ENCODE measurements at places on chromosomes 3 and 15.
A peak's percentile ranks its signal among the peaks of the same experiment; 100 is the strongest.

DNA sequence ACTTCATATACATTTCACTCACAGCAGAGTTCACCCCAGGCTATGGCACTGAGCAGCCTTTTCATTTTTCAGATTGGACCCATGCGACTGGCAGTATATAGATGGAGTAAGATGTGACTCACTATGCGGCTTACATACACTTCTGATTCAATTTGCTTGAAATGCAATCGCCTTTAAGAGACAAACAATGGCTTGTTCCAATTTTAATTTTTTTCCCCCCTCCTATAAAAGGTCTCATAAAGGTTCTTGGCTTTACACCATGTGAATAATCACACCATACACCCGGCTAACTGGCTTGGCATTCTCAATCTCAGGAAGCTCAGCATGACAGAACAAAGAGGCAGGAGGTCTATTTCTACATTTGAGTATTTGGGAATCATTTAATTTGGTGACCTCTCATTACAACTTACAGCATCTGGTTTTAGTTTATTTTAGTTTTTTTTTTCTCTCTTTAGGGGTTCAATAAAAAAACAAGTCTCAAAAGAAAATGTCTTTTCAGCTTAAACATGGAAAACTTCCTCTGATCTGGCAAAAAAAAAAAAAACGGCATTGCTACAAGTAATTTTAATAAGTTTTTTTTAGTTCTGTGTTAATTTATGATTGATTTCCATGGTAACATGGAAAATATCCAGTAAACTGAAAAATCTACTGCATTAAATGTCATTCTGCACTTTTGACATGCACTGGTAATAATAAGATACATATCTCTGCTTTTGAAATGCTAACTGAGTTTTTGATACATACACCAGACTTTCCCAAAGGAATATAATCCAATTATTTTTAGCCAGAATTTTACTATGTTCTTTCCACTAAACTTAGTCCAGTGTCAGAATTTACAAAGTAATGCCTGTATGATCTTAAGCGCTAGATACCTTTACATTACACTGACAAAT lies 38.8 kb downstream of the GADL1 start:
- DNase-seq: no peak

DNA sequence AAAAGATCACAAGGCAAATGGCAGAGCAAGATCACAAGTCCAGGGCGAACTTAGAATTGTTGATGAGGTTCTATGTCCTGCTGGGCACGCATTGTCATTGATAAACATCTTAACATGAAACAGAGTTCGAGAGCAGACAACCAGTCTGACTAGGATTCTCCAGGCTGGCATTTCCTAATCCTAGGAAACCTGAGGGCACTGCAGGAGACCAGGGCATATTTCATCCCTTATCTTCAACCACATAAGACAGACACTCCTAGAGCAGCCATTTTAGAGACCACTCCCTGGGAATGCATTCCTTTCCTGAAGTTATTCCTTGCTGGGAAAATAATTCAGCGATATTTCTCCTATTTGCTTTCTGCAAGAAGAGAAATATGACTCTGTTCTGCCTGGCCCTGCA lies 1199.9 kb downstream of the SI start:
- DNase-seq: peak; percentile 22

DNA sequence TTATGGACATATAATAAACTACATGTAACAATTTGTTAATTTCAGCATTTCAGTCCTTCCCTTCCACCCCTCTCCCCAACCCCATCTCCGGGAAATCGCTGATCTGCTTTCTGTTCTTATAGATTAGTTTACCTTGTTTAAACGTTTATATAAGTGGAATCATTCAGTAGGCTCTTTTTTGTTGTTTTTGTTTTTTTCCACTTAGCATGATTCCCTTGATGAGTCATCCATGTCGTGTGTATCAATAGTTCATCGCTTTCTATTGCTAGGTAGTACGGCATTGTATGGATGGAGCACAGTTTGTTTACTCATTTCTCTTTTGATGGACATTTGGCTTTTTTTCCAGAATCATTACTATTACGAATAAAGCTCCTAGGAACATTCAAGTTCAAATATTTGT lies 23.5 kb upstream of the AMOTL2 start:
- no peak for DNase-seq

GRCh38 chr3:136949146-136949545 lies 8.6 kb upstream of the IL20RB start:
- DNase-seq: no peak

- no peak for DNase-seq
These were observed 119.3 kb upstream of the SLC24A5 start for GRCh38 chr15:48001393-48002039.

DNA sequence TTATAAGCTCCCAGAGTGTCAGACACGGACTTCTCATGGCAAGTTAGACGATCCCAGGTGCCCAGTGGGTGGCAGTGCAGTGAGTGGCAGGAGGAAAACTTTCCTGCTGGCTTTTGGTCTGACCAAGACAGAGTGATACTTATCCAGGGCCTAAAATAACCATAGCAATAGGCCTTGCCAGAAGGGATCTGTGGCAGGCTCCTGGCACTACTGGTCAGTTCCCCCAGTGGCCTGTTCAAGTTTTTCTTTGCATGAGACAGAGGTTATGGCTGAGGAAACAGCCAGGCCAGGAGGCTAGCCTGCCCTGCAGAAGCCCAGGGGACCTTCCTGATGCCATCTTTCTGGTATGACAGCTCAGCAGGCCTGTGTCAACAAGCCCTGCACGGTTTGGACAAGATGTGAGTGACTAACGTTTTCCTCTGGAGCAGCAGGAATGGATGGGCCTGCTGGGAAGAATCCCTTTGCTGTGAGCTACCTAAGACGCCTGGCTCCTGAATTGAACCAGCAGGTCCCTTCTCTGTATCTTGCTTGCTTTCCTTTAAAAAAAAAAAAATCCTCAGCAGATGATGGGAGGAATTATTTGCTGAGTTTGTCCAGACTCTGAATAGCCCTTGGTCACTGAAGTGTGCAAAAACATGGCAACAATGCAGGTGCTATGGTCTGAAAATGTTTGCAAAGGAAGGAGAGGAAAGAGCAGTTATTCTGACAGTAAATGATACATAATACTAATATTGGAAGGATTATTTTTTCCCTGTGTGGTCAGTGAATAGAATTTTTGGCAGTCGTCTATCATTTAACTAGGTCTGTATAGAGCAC lies 18.0 kb downstream of the SCG5 start:
- DNase-seq: no peak

- peak; percentile 63 for DNase-seq
These were observed 57.0 kb upstream of the NR2F2 start for GRCh38 chr15:96273317-96274086.

DNA sequence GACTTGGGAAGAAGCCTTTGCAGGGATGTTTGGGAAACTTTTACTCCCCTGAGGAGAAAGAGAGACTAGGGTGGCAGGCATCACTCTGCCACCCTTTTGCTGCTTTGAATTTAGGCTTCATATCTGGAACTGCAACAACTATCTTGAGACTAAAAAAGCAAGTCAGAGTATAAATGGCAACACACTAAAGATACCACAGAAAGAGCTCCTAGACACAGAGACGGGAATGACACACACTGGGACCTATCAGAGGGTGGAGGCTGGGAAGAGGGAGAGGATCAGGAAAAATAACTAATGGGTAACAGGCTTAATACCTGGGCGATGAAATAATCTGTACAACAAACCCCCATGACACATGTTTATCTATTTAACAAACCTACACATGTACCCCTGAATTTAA lies 237.8 kb downstream of the FGF12 start:
- DNase-seq: no peak

GRCh38 chr3:133196527-133196926 lies 158.3 kb downstream of the TMEM108 start:
- no peak for DNase-seq

GRCh38 chr3:5717254-5717653 lies 529.7 kb downstream of the EDEM1 start:
- no peak for DNase-seq

DNA sequence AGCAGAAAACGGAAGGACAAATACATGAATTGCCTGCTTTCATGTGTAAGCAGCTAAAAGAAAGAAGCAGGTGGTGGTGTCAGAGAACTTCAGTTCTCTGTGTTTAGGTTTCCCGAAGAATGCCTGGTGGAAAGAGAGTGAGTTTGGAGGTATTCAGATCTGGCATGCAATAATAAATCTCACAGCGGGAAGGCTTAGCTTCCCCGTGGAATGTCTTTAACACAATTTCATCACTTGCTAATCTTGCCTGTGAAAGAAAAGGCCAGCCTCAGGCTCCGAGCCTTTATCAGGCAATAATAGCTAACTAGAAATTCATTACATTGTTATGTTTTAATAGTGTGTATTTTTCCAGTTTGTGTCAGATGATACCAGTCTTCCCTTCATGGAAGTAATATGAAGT lies 220.3 kb downstream of the PDZRN3 start:
- DNase-seq: peak; percentile 18

GRCh38 chr3:173473237-173473636 lies 75.7 kb downstream of the NLGN1 start:
- no peak for DNase-seq

GRCh38 chr3:126693921-126694320 lies 10.1 kb upstream of the CHCHD6 start:
- no peak for DNase-seq

GRCh38 chr15:71809346-71809745 lies 1.0 kb upstream of the NR2E3 start:
- DNase-seq: no peak

GRCh38 chr15:85475711-85476110 lies 95.3 kb downstream of the AKAP13 start:
- DNase-seq: no peak

DNA sequence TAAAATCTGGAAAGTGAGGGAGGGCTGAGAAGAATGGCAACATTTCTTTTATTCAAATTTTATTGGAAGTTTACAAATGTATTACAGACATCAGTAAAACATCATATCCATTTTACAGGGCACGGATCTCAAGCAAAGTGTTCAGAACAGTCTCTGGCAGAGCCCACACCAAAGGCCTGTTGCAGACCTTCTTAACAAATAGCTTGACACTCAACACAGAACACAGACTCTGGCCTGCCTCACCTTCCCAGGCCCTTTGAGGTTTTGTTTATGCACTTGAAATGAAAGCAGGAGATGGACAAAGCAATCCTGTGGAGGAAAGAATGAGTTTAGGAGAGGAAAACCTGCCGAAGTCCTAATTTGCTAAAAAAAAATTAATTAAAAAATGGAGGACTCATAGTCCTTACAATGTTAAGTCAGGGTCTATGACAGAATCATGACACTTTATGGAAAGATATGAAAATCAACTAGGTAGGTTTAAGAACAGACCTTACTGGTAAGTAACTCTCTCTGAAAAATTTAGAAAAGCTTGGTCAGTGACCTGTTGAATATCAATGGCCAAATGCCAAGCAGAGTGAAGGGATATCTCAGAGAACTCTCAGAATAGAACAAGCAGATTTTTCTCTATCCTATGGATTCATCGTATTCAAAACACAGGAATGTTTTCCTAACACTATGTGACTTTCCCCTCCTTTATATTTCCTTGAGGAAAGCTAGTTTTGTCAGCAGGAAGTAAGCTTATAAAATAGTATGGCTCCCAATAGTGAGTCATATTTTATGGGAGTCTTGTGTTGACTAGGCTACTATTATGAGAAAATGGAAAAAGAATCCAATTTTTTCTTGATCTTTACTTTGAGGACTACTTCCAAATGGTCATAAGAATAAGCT lies 70.8 kb upstream of the PSMD6 start:
- DNase-seq: peak; percentile 21

DNA sequence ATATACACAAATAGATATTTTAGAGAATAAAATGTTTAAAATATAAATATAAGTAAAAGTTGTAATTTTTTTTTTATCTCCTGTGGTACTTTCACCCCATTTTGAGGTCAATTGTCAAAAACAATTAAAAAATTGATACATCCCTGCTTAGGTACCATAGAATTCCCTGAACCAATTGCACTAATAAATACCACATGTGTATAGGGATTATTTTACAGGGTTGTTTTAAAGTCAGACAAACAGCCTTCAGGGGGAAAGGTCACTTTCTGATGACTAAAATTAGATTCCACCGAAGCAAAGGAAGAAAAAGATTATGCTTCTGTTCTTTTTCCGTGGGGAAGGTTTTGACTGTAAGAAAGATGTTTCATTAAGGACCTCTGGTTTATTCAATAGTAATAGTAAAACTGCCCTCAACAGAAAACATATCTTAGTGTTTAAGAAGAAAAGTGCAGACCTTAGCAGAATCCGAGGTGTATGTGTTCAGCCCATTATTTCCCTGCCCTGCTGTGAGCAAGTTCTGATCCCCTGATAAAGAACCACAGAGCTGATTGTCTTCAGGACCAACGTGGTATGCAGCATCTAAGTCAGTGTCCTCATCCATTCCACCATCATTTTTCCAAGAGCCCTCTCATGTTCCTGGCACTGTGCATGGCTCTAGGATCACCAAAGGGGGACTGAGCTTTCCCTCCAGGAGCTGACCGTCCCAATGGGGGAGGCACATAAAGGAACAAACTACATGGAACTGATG lies 132.9 kb upstream of the IL12A start:
- no peak for DNase-seq

GRCh38 chr15:72175186-72176044 lies 22.2 kb downstream of the GRAMD2A start:
- DNase-seq: no peak

- DNase-seq: no peak
These were observed 289.4 kb downstream of the LSAMP start for GRCh38 chr3:116155841-116156240.

GRCh38 chr3:27317096-27317495 lies 52.1 kb downstream of the NEK10 start:
- no peak for DNase-seq

- peak; percentile 78 for DNase-seq
These were observed 141.3 kb upstream of the PROK2 start for GRCh38 chr3:71926262-71926600.

DNA sequence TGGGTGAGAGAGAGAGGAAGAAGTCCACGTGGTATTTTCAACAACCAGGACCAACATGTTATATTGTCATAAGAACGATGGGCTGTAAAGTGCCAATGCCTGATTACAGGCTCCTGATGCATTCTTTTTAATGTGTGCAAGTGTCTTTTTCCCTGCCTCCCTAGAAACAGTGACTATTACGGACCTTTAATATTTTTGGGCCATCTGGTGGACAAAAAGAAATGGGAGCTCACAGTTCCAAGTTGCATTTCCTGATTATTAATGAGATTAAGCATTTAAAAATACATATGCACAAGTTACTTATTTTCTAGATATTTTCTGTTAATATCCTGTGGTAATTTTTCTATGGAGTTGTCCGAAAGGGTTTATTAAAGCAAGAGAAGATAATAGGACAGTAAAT lies 530.2 kb downstream of the NR2F2 start:
- DNase-seq: no peak

- no peak for DNase-seq
These were observed 165.7 kb downstream of the P3H2 start for GRCh38 chr3:189954733-189955665.

- DNase-seq: no peak
These were observed 68.9 kb downstream of the SIDT1 start for GRCh38 chr3:113601240-113601639.

- no peak for DNase-seq
These were observed 45.4 kb downstream of the PLOD2 start for GRCh38 chr3:146115619-146116018.

Measured in ELF-1 (cell line).